NCI-H82 (cell line): ENCODE measurements at places on chromosomes 3 and 15.

DNA sequence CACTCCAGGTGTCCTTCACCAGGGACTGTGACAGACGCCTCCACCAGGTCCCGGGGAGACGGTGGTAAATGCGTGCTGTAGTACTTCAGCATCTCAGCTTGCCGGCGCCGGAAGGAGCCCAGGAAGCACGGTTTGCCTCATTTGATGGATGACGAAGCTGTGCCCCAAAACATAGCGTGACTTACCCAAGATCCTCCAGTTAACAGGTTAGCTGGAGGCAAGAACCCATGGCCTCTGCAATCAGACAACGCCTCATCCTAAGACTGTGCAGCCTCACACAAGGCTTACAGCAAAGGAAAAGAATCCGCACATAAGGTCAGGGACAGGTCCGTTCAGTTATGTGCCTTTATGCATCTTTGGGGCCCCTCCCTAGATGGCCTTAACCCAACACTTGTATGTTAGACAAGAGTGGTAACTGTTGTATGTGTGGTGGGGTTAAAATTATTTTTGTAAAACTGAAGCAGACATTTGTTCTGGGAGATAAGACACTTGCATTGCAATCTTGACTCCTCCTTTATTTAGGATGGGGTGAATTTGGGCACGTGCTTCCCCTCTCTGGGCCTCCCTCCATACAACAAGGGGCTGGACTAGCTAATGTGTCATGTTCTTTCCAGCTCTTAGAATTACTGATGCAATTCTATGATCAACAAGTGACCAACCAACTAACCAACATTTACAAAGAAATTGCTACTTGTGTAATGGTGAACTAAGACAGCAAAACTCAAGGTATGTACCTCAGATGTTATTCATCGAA is 39.4 kb downstream of the VGLL4 start:
- DNase-seq = no peak

- no peak for DNase-seq
These were observed 778.0 kb upstream of the NECTIN3 start for GRCh38 chr3:110293660-110294059.

DNA sequence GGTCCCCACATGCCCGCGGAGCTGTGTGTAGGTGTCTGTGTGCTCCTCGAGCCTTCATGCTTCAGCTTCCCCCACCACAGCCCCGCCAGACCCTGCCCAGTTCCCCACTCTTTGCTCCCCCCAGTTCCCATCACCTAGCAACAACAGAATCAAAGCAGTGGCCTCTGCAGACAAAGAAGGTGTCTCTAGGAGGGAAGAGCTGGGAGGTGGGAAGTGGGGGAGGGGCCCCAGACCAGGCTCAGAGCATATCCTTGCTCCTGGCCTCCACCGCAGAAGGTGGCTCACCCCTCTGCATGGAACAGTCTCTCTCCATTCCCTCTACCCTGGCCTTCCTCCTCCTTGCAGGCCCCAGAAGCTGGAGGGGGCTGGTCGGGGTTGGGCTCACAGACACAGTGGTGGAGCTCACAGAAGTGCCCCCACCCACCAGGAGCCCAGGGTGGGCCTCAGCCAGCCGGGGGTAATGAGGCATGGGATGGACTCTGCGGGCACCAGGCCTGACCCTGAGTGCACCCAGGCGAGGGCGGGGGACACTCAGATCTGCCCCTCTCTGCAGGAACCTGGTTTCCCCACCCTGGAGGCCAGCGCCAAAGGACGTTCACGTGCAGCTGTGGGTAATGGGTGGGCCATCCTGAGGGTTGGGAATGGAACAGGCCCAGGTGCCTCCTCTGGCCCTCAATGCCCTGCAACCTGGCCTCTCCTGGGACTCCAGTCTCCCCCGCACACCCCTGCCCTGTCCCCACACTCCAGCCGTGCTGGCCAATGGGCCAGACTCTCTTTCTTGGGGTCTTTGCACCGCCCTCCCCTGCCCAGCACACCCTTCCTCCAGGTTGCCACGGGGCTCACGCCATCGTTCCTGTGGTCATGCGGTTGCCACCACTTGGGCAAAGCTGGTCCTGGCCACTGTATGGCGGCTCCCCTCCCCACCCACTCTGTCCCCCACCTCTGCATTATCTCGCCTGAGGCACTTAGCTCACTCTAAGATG is 53.4 kb downstream of the TPRA1 start:
- peak; percentile 44 for DNase-seq

- DNase-seq = no peak
These were observed 3.2 kb upstream of the KY start for GRCh38 chr3:134654031-134654430.

DNA sequence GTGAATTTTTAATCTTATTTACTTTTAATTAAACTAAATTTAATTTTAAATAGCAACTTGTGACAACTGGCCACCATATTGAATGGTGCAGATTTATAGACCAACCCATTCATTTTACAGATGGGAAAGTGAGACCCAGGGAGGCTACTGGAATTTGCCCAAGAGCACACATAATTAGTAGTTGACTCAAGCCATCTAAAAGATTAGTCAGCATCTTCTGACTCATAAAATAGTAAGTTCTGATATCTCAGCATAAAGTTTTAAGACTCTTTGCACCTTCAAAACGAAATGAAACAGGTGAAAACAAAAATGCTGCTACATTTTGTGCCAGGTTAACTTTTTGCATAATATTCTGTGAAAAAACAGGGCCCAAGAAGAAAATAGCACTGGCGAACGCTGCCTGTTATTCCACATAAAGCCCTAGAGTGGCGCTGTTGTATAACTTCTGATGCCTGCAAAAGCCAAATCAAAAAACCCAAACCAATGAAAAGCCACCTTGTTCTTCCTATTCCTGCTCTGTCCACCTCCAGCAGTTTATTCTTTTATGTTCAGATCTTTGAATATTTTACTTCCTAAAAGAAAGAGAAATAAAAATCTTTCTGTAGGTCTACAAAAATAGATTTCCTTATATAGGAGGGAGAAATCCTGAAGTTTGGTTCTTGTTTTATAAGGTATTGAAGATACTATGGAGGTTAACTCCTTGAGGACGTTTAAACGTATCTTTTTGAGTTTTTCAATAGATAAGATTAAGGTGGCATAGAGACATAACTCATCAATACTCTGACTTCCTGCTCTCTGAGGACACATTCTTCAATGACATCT is 62.8 kb downstream of the OTOL1 start:
- DNase-seq = peak; percentile 76

GRCh38 chr15:44595656-44596510 is 58.9 kb downstream of the EIF3J start:
- no peak for DNase-seq

DNA sequence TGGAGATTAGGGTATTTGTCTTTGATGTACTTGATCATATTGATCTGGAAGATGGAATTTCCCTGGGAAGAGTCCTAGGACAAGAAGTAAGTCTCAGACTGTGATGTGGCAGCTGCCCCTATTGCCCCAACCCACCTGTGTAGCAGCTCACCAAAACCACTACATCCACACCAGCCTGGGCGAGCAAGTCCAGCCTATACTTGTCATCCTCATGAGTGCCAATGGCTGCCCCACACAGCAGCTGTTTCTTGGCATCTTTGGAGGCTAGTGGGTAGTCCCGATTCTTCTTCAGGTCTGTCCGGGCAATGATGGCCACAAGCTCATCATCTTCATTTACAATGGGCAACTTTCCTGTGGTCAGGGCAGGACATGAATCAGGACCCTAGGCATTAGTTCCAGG is 2.7 kb downstream of the IMPDH2 start:
- no peak for DNase-seq

- DNase-seq = peak; percentile 86
These were observed 305.4 kb upstream of the ROPN1 start for GRCh38 chr3:124297062-124297980.

DNA sequence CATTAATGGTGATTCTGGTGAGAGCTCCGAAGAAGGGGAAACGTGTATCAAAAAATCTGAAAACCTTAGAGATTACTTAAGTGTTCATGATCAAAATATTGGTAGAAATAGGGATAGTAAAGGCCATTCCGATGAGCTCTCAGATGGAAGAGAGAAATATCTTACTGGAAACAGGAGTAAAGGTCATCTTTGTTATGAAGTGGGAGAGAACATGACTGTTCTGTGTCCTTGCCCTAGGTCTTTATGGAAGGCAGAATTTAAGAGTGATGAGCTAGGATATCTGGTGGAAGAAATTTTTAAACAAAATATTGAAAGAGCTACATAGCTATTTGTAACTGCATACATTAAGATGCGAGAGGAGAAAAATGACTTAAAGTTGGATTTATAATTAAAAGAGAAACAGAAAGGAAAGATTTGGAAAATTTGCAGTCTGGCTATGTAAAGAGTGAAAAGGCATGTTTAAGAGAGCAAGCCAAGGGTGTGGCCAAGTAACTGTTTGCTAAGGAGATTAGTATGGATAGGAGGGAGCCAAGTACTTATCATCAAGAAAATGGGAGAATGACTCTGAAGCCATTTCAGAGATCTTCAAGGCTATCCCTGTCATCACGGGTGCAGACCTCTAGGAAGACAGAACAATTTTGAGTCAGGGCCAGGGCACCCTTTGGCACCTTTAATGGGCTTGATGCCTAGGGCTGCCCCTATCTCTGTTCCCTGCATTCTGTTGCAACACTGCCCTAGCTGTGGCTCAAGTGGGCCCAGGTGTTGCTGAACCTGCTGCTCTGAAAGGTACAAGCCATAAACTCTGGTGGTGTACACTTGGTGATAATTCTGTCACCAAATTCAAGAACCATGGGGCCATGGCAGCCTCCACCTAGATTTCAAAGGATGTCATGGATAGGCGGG is 27.3 kb downstream of the SLMAP start:
- DNase-seq = peak; percentile 5

GRCh38 chr3:30508339-30508738 is 98.1 kb upstream of the TGFBR2 start:
- DNase-seq = no peak

- DNase-seq = no peak
These were observed 21.0 kb upstream of the ALDH1A2 start for GRCh38 chr15:58086491-58086890.

DNA sequence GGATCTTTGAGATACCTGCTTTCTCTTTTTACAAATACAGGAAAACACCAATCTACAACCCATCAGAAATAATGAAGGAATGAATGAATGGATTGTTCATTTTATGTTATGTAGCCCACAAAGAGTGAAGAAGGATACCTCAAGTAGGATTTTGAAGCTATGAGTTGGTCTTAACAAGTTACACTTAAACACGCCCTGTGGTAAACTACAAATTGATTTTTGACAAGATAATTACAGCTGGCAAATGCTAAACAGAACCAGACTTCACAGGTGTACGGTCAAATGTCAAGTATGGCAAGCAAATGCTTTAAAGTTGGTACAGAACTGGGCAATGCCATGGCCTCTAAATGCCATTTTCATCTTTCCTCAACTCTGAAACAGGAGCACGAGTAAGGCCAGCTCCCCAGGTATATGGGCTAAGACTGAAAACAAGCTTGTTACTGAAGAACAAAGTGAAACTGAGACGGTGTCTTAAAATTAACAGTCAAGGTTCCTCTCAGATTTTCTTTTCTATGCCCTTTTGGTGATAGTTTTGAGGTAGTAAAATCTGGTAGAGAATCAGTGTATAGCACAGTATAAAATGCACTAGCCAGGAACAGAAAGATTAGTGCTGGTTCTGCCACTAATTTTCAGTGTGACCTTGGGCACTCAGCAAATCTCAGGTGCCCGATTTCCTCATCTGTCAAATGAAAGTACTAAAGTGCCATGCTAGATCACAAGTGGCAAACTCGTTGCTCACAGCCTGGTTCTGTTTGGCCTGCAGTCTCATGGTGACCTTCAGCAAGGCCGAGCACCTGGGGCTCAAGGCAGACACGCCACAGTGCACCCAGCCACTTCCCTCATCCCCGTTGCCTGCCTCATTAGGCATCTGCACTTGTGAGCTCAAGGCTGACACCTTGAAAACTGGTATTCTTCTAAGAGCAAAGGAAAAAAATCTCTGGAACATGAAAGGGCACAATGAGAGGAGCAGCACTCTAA is 9.5 kb downstream of the RUVBL1 start:
- no peak for DNase-seq

GRCh38 chr3:168091941-168092340 is 3.8 kb downstream of the GOLIM4 start:
- peak; percentile 41 for DNase-seq

GRCh38 chr3:136343873-136344555 is 93.9 kb downstream of the PCCB start:
- DNase-seq = peak; percentile 38

GRCh38 chr15:29676961-29677402 is 145.3 kb downstream of the TJP1 start:
- DNase-seq = no peak

DNA sequence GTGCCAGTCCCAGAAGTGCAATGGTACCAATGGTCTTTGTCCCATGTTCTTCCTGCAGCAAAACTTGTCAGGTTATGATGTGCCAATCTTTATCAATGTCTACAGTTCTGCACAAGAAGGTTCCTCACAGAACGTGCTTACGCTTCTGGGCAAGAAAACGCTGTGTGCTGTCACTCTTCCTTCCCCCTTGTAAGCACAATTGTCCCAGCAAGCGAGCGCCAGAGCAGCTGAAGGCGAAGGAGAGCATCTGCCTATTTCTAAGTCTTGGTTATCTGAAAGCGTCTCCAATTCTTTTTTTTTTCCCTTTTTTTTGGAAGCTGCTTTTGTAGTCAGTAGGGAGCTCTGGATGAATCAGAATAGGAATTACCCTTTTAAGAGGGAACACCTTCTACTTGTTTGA is 514.4 kb downstream of the FGF12 start:
- DNase-seq = peak; percentile 66

DNA sequence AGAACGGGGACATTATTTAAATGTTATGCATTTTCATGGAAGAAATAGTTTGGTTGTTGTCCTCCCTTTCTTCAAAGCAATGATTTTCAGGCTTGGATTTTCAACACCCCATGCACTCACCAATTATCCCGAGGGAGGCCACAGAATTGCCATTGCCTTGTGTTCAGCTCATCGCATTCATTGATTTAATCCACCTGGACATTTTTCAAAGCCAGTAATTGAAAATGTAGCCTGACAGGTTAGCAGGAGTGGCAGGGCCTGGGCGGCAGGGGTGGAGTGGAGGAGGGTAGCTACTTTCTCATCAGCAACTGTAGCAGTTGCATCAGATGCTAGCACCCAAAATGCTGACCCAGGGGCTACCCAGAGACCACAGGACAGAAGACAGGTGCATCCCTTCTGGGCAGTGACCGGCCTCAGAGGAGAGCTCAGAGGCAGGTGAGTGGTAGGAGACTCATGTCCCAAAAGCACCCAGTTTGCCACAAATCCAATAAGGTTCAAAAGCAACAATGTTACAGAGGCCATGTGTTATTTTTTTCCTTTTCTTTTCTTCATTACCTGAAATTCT is 242.4 kb downstream of the CD47 start:
- DNase-seq = no peak

- DNase-seq = no peak
These were observed 40.9 kb downstream of the NR1D2 start for GRCh38 chr3:23985747-23986544.

- no peak for DNase-seq
These were observed 300.0 kb upstream of the CTNNB1 start for GRCh38 chr3:40899286-40899712.
